ENCODE measurements at places on chromosomes 11 and 22. TPM values are rescaled to one million over a fixed set of nuclear protein-coding genes. Genes with fewer than 3 reads are reported as not detected.

The KCNJ1 gene
- not detected for total RNA-seq

The SHANK2 gene
- not detected for total RNA-seq

The POTEH gene
- total RNA-seq: not detected

The KRTAP5-1 gene
- not detected for total RNA-seq

The PDGFD gene
- total RNA-seq: not detected

The FGF3 gene
- not detected for total RNA-seq

The LMO1 gene
- not detected for total RNA-seq

The PAX6 gene
- 1.5 TPM for total RNA-seq

The ARL2 gene
- 135 TPM for total RNA-seq

The UBQLN3 gene
- not detected for total RNA-seq

The VSTM5 gene
- not detected for total RNA-seq

The FGF4 gene
- not detected for total RNA-seq

The CALCB gene
- 12.5 TPM for total RNA-seq

The KIRREL3 gene
- total RNA-seq: not detected

The GSTT2 gene
- not detected for total RNA-seq

The MRGPRX3 gene
- not detected for total RNA-seq

The CASP5 gene
- total RNA-seq: not detected

The FAT3 gene
- not detected for total RNA-seq

The ATG16L2 gene
- total RNA-seq: 114 TPM

The ZNRF3 gene
- 1.6 TPM for total RNA-seq

The SELENOM gene
- 9.3 TPM for total RNA-seq

The POU2AF1 gene
- 0.62 TPM for total RNA-seq

The PGA5 gene
- total RNA-seq: not detected

The MMP10 gene
- total RNA-seq: not detected

The ART5 gene
- total RNA-seq: not detected

The APOL6 gene
- total RNA-seq: 33.8 TPM

The APOL5 gene
- not detected for total RNA-seq
